ENCODE measurements at places on chromosomes 4 and X. TPM values are rescaled to one million over a fixed set of nuclear protein-coding genes. Genes with fewer than 3 reads are reported as not detected.

- DNase-seq, result no peak
Observed at GRCh38 chr4:150950657-150951288, 64.3 kb downstream of the LRBA start.

DNA sequence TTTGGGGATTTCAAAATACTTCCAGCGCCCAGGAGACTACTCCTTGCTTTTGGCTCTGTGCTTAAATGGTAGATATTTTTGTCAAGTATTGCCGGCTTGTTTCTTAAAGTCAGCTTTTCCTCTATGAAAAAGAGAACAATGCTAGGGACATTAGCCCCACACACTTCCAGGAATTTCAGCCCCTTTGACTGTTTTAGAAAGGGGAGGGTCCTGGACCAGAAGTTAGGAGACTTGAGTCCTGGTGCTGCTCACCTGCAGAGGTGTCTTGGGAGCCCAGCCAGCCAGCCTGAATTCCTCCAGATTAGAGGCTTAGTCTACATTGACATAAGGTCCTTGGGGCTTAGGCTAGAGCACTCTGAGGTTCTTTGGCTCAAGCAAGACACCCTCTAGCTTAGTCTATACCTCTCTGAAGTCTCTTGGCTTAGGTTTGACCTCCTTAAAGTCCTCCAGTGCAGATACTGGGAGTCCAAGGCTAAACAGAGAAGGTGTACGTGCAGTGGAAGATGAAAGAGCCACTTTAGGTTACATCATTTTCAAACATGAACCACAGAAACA is 1.6 kb upstream of the SETD7 start:
- DNase-seq, result no peak

DNA sequence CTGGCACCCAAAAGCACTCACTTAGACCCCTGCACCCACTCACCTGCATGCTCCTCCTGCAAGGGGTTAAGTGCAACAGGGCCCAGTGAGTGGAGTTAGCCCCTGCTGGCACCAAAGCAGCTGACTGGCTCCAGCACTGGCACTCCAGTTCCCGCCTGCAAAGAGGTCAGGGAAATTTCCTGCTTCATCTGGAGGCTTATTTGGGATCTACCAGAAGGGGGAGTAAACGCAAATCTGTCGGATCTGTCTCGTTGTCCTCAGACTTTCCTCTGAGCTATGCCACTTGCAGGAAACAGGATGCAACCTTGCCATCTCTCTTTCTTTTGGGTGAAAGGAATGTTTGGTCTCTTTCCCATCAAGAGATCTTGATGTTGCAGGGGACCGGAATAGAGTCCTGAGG is 435.6 kb downstream of the PCDH10 start:
- no peak for DNase-seq

GRCh38 chrX:131217989-131218388 is 71.1 kb downstream of the IGSF1 start:
- DNase-seq, result no peak

DNA sequence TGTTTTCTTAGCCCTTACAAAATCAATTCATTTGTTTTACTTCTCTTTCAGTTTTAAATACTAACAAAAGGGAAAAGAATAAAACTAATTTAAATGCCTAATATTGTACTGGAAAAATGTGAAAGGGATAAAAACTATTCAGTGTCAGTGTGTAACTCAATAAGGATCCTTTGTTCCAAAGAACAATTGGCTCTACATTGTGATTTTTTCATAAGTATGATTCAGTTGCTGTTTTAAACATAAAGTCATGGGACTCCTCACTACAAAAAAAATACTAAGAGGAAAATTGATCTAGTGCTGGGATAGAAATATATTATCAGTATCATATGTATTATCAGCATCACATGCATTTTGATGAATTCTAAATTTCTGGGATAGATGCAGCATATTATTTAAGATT is 199.4 kb upstream of the TRAM1L1 start:
- DNase-seq, result no peak

DNA sequence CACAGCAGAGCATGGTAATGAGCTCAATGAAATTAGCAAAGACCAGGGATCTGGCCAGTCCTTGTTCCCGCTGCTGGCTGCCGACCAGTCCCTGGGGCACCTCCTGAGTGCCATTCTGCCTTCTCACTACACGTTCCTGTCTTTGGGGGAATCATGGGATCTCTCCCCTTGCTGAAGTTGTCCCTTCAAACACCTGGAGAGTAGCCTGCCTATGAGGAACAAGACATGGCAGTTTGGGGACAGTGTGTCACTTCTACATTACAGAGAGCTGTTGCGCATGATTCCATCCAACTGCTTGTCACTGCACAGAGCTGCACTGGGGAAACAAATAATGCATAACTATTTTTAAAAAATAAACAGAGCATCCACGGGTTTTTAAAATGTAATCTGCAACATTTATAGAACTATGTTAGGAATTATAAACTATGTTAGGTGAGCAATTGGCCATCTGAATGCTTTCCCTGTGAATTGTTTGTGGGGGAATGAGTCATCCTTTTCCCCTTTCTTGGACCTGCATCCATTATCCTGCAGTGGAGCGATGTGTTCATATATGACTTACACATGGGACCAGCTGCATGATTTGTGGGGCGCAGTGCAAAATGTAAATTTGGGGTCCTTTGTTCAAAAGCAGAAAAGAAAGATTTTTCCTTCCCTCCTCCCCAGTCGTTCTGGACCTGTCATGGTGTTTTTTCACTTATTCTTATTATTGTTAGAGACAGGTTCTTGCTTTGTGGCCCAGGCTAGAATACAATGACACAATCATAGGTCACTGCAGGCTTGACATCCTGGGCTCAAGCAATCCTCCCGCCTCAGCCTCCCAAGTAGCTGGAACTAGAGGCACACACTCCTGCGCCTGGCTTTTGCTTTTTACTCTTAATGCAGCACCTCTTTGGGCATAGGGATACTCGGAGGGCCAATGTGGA is 115.0 kb upstream of the TBL1X start:
- DNase-seq, result no peak

DNA sequence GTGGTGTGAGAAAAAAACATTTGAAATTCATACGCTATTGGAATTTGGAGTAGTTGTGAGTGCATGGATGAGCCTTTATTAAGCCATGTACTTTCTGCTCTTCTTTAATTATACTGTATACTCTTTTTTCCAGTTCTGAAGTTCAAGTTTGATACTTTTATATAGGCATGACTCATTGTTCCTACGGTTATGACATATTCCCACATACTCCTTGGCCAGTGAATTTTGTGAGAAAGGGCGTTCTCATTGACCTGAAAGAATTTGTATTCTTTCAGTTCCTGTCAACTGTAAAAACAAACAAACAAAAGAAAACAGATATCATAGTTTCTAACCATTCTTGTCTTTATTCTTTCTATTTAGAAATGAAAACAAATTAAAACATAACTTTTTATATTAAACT is 407.3 kb downstream of the MAPK10 start:
- DNase-seq, result no peak

DNA sequence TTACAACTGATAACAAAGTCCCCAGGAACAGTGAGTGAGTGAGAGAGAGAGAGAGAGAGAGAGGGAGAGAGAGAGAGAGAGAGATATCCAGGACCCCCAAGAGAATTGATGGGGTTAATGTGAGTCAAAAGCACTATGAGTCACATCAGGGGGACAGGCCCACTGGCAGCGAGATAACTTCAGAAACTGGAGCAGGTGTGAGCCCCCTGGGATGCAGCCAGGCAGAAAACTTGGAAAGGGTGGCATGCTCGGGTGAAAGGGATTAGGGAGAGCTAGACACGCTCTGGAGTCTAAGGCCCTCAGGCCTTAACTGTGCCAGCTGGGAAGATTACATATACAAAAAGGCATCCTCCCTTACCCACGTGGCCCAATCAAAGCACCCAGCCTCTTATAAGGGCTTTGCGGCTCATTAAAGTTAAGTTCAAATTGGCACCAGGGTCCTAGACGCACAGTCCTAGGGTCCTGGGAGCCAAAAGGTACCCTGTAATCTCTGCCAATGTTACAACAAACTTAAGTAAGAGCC is 841 bp downstream of the ACOT9 start:
- no peak for DNase-seq

DNA sequence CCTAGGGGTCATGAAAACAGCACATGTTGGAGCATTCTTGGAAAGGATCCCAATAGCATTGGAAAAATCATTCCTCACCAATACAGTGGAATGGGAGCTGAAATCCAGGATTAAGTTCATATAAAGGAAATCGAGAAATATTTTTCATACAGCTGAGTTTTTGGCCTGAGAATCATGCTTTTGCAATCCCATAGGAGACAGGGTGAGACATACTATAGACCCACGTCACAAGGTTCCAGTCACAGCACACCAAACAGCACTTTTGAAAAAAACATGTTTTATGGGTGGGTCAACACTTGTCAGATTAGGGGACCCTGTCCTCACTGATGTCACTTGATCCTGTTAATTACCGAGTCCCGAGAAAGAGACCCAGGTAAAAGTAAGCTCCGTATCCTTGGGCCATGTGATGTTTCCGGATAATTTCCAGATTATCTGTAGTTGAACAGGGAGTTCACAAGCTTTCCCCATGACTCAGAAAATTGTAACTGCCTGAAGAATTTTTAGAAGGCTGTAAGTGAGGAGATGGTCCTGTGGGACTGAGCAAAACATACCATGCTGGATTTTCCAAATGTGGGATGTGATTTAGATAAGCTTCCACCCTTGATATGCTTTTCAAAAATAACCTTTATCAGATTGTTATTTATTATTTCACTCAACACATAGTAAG is 80.9 kb upstream of the TLR3 start:
- DNase-seq, result no peak

ZDHHC9 gene
- total RNA-seq, result 3.0 TPM

HHIP gene
- total RNA-seq, result not detected

KLKB1 gene
- 0.95 TPM for total RNA-seq

MAGEA2 gene
- not detected for total RNA-seq

HPRT1 gene
- total RNA-seq, result 15.1 TPM
